ENCODE measurements at places on chromosomes 1 and 21. TPM values are rescaled to one million over a fixed set of nuclear protein-coding genes. Genes with fewer than 3 reads are reported as not detected.
A peak's percentile ranks its signal among the peaks of the same experiment; 100 is the strongest.

GRCh38 chr21:35614396-35614921 is 445.9 kb downstream of the SETD4 start:
- no peak for DNase-seq

DNA sequence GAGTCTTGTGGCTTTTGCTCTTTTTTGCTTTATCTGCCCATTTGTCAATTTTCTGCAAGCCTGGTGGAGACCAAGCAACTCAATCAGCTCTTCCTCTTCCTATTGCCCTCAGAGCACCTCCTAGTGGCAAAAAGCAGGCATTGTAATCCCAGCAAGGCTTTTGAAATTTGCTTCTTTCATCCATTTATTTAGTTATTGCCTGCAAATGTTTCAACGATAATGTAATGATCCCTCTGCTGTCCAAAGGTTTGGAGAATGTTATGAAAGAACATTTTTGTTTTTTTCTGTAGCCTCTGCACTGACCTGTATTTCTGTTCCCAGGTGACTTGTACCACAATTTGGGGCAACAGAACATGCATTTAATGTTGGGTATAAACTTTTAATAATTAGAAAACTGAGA is 127.8 kb downstream of the GABPA start:
- DNase-seq = no peak

Gene RAB3B
- 9.2 TPM for total RNA-seq

DNA sequence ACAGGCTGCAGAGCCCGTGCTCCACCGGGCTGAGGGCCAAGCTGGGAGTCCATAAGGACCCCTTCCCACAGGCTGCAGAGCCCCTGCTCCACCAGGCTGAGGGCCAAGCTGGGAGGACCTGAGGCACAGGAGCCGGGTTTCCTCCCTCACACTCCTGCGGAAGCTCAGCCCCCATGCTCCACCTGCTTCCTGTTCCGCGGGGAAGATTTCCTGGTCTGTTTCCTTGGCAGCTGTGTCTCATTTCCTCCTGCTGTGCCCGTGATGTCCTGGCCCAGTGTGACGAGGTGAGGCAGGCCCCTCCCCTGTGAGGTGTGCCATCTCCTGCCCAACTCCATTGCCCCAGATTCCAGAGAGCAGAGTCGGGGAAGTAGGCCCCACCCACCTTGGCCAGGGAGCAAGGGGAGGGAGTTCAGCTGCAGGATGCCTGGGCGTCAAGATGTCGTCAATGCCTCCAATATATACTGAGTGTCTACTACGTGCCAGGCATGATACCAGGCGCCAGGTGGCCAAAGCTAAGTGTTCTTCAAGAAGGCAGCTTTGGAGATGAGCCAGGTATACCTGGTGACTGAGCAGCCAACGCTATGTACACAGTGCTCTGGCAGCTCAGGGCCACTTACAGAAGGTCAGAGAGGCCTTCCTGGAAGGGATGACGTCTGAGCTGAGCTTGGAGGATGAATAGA is 58.8 kb downstream of the NAV1 start:
- no peak for DNase-seq

DNA sequence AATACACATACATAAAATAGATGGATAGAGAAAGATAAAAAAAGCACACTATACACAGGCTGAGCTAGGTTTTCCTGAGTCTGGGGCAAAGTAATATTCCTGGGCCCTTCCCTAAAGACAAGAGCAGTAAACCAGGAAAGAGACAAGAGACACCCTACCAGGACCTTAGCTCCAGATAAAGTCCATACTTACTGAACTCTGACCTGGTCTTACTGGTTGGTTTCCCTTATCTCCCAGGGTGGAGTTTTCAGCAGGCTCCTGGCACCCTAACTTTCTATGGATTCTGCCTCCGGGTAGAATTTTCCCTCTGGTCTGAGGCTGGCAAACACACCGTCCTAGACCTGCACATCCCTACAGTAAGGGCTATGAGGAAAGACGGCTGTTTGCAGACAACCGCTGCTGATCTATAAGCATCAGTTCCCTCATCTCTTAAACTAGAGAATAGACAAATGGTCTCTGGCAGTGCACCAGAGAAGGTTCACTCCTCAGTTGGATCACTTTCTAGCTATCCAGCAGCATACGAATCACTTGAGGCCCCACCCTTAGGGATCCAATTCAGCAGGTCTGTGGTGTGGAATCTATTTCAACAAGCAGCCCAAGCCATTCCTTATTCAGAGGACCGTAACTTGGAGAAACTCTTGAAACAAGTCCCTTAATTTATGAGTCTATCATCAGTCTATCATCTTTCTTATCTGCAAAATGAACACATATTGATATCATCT is 52.0 kb downstream of the ARHGEF11 start:
- DNase-seq = no peak

- no peak for DNase-seq
These were observed 9.2 kb downstream of the IL12RB2 start for GRCh38 chr1:67316918-67317317.

DNA sequence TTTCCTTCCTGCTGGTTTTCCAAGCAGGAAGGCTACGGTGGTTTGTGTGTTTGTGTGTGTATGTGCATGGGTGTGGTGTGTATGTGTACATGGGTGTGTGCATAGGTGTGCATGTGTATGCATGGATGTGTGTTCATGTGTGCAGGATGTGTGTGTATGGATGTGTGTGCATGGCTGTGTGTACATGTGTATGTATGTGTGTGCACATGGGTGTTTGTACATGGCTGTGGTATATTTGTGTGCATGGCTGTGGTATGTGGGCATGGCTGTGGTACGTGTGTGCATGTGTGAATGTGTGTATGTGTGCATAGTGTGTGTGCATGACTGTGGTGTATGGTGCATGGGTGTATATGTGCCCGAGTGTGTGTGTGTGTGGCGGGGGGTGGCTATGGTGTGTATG is 12.3 kb downstream of the C1orf94 start:
- no peak for DNase-seq

- no peak for DNase-seq
These were observed 68.4 kb upstream of the IPO9 start for GRCh38 chr1:201760516-201760915.

GRCh38 chr1:224181453-224181810 is 1.6 kb upstream of the DEGS1 start:
- peak; percentile 28 for DNase-seq

- DNase-seq = no peak
These were observed 172.3 kb downstream of the ADGRL4 start for GRCh38 chr1:78834201-78834741.

DNA sequence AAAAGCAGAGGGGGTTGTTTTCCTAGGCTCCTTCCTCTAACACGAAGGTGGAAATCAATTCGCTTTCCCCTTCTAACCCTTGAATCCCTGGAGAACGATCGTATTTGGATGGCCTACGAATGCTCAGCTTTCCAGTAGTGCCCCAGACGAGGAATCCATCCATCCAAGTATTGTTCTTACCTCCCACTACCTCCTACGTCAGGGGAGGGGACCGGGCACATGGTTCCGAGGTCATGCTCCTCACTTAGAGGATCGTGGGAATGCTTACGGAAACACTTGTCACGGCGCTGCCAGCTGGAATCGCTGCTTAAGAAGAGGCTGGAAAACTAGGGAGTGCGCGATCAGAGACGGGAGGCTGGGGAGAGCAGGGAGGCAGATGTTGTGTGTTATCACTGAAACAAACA is 47.4 kb downstream of the CAPZB start:
- peak; percentile 51 for DNase-seq

- DNase-seq = no peak
These were observed 50.4 kb upstream of the RC3H1 start for GRCh38 chr1:174072581-174072980.

Gene RBP7
- 2.9 TPM for total RNA-seq

DNA sequence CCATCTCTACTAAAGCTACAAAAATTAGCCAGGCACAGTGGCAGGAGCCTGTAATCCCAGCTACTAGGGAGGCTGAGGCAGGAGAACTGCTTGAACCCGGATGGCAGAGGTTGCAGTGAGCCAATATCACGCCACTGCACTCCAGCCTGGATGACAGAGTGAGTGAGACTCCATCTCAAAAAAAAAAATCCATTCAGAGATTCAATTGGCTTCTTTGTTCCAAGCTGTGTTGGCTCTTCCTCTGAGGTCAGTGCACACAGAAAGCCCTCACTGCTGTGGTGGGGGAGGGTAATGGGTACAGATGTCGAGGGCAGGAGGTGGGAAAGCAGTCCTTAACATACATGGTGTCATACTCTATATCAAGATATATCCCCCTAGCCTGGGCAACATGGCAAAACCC is 14.7 kb downstream of the TIE1 start:
- no peak for DNase-seq

- DNase-seq = no peak
These were observed 64.4 kb upstream of the GJA5 start for GRCh38 chr1:147824798-147825197.

Gene ATP6V1G3
- total RNA-seq = not detected

Gene KRTAP10-4
- not detected for total RNA-seq

- peak; percentile 59 for DNase-seq
These were observed 9.1 kb upstream of the RAB7B start for GRCh38 chr1:206012086-206012859.

DNA sequence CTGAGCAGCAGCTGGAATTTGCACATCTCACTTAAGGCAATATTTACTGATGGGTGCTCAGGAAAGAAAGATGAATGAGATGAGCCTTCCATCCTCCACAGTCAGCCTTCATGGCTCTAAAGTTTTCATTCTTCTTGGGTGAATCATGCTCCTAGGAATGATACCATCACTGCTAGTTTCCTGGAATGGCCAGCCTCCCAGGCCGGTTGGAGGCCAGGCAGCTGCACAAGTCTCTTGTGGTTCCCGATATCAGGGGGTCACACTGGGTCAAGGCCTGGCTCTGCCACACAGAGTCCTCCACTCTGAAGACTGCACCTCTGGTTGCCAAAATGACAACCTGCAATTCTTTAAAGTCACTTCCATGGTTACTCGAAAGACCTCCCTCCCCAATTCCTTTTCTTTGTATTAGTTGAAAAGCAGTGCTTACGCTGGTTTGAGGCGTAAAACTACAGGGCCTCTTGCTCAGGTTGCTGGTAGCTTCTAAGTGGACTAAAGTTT is 46.2 kb upstream of the PALMD start:
- DNase-seq = no peak

Gene CADM3
- 0.61 TPM for total RNA-seq

GRCh38 chr1:183245357-183245756 is 59.3 kb downstream of the LAMC2 start:
- DNase-seq = no peak

GRCh38 chr21:36282568-36283230 is 37.3 kb upstream of the MORC3 start:
- DNase-seq = no peak

- no peak for DNase-seq
These were observed 73.9 kb upstream of the ANGPTL1 start for GRCh38 chr1:178944729-178945128.

- DNase-seq = no peak
These were observed 31.1 kb downstream of the PROK1 start for GRCh38 chr1:110481968-110482623.

Gene NCDN
- total RNA-seq = 6.8 TPM

DNA sequence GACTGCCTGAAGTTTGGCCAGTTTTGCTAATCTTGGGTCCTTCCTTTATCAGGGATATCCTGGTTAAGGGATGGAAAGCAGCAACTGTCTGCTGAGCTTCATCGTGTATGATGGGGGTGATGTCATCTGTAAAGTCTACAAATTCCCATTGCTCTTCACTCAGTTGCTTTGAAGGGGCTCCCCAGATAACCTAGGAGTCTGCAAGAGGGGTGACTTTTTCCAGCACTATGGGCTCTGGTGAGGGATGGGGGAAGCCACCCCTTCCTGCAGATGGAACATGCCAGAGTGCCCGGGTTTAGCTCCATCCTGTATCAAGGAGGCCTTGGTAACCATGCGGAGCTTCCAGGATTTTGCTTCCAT is 28.4 kb downstream of the EDARADD start:
- no peak for DNase-seq

Gene SPATA17
- not detected for total RNA-seq

GRCh38 chr21:17334484-17334883 is 178.4 kb upstream of the CXADR start:
- no peak for DNase-seq

DNA sequence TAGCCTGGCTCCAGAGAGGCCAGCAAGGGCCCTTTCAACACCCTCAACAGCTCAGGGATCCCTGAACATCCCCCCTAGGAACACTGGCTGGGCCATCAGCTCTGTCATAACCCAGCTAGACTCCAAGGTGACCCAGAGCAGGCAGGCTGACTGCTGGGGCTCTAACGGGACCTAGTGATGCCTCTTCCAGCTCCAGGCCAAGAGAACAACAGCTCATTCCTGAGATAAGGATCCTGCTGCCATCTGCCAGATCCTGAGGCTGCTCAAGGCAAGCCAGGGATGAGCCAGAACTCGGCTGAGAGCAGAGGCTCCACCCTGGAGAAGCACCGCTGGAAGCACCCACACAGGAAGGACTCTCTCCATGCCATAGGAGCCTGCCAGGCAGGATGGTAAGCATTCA is 2.0 kb downstream of the VSIG8 start:
- no peak for DNase-seq

GRCh38 chr1:183349201-183349711 is 68.9 kb downstream of the NMNAT2 start:
- no peak for DNase-seq

GRCh38 chr1:228812961-228813360 is 77.7 kb downstream of the RHOU start:
- DNase-seq = no peak

GRCh38 chr1:186943891-186944686 is 115.3 kb downstream of the PLA2G4A start:
- DNase-seq = no peak

GRCh38 chr1:154873321-154873950 is 3.4 kb upstream of the KCNN3 start:
- no peak for DNase-seq
